ENCODE measurements at places on chromosomes 1 and 21.

- DNase-seq: no peak
Observed at GRCh38 chr1:35030338-35030737, 1.4 kb downstream of the ZMYM6 start.

GRCh38 chr21:15964236-15964855 is 234.6 kb downstream of the USP25 start:
- no peak for DNase-seq

DNA sequence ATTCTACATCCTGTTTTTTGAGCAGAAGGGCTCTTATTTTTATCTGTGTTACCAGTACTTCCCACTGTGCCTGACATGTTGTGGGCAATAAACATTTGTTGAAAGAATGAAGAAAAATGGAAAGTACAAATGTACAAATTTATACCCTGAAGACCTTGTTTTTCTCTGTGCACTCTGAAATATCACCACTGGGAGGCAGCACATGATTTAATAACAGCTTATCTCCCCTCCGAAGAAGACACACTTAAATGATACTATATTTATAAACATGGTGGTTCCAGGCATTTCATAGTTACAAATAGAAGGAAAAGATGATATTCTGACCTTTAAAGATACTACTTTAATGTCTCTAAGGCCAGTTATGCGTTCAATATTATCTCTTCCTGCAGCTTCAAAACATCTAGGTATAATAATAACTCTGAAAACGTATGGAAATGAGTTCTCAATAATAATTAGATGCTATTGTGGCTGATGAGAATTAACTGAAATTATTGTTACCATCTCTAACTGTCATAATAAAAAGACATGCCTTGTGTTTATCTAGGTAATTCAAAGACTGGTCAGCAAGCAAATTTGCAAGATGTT is 12.8 kb downstream of the DYNLT5 start:
- DNase-seq: no peak

- no peak for DNase-seq
Observed at GRCh38 chr1:32877211-32878110, 6.7 kb upstream of the FNDC5 start.

DNA sequence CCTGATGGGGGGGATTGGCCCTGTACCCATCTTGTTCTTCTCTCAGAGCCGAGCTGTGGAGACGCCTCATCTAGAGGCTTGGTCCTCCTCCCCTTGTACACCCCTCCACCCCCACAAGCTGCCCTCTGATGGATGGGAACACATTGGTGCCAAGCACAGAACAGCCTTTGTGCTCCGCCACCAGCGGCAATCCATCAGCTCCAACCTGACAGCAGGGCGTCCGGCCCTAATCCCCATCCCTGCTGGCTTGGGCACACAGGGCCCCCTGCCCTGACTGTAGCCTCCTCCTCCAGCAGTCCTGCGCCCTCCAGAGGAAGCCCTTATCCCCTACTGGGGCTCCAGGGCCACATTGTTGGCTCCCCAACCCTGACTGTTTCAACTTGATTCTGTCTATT is 3.8 kb upstream of the MYOG start:
- no peak for DNase-seq

DNA sequence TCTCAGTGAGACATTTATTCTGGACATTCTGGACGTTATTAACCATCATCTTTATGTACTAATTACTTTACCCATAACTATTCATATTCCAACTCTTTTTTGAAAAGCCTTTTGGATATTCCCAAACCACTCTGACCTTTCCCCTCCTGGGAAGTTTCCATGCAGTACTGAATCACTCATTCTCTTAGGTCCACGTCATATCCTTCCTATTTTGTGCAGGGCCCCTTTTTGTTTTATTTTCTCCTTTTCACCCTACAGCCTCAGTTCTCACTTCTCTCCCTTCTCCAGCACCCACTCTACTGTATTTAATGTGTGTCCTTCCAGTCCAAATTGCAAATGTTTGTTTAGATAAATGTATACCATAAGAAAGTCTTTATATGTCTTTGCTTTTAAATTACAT is 16.4 kb upstream of the ATP1A1 start:
- DNase-seq: no peak

GRCh38 chr1:96236156-96236739 is 485.3 kb upstream of the PTBP2 start:
- DNase-seq: peak; percentile 3

DNA sequence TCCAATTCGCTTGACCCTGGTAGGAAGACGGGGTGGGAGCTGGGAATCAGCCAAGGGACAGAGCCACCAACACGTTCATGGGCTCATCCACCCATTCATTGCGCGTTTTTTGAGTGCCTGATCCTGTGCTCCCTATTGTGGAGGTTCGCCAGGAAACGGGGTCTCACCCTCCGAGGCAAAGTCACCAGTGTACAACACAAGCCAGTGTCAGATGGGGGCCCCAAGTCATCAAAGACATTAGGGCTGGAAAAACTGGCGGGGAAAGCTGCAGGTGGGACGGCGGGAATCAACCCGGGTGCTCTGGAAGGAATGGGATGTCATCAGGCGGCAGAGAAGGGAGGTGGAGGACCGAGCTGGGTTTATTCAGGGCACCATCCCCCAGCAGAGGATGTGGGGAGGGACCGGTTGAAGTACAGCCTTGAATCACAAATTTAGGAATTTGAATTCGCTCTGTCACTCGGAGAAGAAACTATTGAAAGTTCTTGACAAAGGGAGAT is 667 bp upstream of the NID1 start:
- no peak for DNase-seq

DNA sequence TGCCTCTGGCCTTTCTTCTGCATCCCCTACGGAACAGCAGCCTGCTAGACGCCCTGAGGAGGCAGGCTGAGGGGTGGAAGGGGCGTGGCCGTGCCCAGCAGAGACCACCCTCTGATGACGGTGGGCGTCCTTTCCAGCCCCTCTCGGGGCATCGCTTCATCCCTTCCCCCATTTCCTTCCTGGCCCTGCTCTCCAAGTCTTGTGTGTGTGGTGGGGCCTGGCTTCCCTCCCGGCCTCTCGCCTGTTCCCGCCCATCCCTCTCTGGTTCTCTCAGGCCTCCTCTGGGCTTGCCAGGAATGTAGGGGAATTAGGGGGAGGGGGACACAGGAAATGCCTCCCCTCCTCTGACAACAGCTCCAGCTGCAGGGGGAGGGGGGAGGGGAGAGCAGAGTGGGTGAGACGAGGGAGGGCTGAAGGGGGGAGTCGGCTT is 51.1 kb downstream of the SKI start:
- no peak for DNase-seq

DNA sequence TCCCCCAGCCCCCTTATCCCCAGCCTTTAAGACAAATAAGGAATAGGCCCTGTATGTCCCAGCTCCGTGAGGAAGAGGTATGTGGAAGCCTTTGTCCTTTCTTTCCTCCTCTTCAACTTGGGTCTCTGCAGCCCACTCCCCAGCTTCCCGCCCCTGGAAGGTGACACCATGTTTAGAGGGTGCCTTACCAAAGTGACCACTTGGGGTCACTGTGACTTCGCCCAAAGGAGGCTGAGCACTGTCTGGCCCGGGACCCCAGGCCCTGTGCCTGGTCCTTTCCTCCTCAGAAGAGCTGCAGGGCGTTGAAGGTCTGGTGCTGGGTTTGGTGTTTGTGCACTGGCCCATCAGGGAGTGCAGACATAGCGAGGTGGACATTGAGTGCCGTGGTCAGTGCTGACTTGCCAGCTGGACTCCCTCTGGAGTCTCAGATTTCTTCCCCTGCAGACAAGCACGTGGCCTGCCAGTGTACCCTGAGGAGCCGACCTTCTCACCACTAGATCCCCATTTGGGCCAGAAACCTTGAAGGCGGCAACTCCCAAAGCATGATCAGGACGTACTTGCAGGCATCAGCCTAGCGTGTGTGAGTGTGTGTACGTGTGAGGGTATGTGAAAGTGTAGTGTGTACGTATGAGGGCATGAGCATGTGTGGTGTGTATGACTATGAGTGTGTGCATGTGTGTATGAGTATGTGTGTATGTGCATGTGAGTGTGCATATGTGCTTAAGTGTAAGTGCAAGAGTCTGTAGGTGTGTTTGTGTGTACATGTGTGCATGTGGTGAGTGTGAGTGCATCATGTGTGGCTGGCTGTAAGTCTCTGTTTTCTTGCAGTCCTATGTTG is 181.4 kb upstream of the KIAA0040 start:
- peak; percentile 16 for DNase-seq

DNA sequence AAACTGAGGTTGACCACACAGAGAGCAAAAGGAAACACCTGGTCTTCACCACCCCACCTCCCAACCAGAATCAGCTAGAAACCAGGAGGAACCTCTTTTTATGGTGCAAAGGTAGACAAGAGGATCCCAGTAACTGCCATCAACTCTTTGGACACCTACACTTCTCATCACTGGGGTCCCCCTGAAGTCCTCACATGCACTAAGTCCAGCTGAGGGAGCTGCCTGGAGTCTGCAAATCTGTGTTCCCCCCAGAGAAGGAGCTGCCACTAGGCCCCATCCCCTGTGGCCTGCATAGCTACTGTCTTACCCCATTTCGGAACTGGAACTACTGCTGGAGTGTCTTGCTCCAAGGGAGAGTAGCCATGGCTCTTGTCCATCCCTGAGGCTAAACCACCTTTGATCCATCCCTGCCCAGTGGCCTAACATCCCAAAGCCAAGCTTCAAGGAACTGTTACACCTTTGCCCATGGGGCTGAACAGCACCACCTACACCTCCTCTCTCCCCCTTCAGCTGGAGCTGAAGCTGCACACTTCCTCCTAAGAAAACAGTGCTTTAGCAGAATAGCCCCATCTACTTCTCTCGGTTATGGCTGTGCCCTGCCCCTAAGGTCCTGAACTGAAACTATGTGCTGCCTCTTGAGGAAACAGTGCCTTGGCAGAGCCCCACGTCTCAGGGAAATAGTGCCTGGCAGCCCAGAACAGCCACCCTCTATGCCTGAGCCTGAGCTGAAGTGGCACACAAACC is 85.4 kb upstream of the CD53 start:
- no peak for DNase-seq

- DNase-seq: no peak
Observed at GRCh38 chr1:228953207-228953606, 217.9 kb downstream of the RHOU start.

DNA sequence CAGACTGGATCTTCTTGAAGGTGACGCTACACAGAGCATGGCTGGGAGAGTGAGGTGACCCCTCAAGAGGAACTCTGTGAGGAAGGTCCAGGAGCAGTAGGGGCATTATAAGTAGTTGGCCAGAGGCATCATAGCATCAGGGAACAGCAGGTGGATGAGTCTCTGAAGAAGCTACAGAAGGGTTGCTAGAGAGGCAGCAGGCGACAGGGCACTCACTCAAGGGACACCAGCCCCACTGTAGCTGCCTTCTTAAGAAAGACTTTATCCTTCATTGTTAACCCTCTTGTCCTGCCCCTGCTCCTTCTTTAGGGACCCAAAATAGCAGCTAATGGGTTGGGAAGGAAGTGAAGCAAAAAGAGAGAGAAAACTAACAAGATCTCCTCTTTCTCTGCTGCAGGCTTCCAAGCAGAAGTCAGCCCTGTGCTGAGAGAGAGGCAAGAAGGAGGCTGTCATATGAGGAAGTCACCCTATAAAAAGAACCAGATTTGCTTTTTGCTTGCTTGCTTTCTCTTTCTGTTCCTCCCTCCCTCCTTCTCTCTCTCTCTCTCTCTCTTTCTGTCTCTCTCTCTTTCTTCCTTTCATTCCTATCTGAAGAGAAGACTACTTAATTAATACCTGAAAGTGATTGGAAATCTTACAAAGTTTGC is 7.7 kb upstream of the CD5L start:
- no peak for DNase-seq

DNA sequence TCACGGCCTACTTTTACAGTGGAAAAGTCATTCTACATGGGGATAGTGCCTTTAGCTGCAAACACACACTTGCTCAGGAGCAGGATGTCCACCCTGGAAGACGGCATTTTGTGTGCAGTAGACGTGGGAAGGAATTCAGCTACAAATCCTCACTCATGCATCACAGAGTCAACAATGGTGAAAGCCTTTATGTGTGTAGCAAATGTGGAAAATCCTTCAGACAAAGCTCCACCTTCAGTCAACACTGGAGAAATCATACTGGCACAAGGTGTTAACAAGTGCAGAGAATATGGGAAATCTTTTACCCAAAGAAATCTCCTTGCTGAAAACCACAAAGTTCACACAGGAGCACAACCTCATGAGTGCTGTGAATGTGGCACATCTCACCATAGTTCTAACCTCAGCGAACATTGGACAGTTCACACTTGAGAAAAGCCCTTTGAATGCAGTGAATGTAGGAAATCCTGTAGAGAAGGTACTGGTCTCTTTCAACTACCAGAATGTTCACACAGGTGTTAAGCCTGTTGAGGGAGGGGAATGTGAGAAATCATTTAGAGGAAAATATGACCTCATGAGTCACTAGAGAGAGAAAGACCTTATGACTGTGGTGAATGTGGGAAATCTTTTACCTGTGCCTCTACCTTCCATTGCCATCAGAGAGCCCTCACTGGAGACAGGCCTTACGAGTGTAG is 101.8 kb downstream of the PTGS2 start:
- DNase-seq: no peak

DNA sequence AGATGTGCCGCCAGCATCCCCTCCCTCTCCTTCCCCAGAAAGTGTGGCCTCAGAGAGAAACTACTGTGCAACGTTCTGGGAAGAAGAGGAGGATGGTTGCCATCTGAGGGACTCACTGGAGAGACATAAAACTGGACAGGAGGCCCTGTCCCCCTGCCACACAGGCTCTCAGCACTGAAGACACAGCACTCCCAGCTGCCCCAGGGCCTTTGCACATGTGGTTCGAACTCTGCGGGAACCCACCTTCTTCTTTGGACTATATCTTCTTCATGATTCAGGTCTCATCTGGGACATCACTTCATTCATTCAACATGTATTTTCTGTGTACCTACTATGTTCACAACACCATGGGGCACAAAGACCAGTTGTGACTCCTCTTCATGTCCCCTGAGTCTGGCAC is 17.4 kb downstream of the IGSF21 start:
- no peak for DNase-seq

GRCh38 chr1:100107696-100108095 is 25.0 kb downstream of the SASS6 start:
- DNase-seq: no peak

GRCh38 chr1:29355375-29355774 is 119.1 kb downstream of the PTPRU start:
- DNase-seq: no peak
